Myometrial cell (primary cell): ENCODE measurements at places on chromosomes 16 and 17. TPM values are rescaled to one million over a fixed set of nuclear protein-coding genes. Genes with fewer than 3 reads are reported as not detected.

Gene SOCS1
- 2.8 and 5.5 TPM in 2 replicates for total RNA-seq

Gene NPIPB4
- 3.7 and 9.6 TPM in 2 replicates for total RNA-seq

Gene PGS1
- 25.9 and 31.4 TPM in 2 replicates for total RNA-seq

Gene KRTAP3-1
- not detected in 2 replicates for total RNA-seq

Gene HOXB6
- 2.8 and 11.0 TPM in 2 replicates for total RNA-seq

Gene TBC1D3E
- not detected in 2 replicates for total RNA-seq
